ENCODE measurements at places on chromosomes 2 and 18. TPM values are rescaled to one million over a fixed set of nuclear protein-coding genes. Genes with fewer than 3 reads are reported as not detected.

- no peak within 1 kb of the TSS for H3K4me3 ChIP-seq
- H3K4me1 ChIP-seq: peaks cover 2% of the 10 kb centered on the region
- DNase-seq: no peak
These were observed at the start of gene CHRNA1 for GRCh38 chr2:174764280-174765255. Gene CHRNA1, minus strand, starts transcription at chr2:174764472. Its CDS starts 78 bp downstream, at chr2:174764394.

DNA sequence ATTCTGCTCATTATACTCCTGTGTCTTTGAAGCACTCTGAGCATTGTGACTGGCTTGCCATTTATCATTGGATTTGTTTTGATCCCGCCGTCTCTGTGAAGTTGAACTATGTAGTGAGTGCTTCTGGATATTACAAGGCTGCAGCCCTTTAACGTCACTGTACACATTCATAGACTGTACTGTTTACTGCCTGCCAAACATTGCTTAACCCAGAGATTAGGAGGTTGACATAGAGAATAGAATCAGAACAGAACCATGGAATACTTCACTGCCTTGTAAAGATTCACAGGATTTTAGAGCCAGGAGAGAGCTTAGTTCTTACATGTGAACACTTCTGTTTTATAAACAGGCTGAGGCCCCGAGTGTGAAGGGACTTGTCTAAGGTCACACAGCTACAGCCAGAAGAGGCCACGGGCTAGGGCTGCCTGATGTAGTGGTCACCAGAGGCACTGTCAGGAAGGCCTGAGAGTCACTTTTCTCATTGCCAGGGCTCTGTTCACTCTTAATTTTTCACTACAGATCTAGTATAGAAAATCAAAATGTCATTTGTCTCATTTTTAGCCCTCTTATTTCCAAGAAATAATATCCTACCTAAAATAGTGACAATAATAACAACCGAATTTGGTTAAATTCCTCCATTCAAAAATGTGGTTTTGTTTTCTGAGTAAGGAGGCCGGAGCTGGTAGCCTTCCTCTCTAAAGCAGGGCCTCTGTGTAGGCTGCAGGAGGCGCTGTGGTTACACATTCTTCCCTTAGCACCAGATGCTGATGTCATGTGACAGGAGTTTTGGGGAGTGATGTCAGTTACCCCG lies 87.9 kb downstream of the UGGT1 start:
- H3K4me1 ChIP-seq: no peaks in the 10 kb centered on the region
- no peak overlapping the region for H3K27ac ChIP-seq
- H3K4me3 ChIP-seq: no peak overlapping the region
- H3K36me3 ChIP-seq: peaks cover 72% of the 10 kb centered on the region

DNA sequence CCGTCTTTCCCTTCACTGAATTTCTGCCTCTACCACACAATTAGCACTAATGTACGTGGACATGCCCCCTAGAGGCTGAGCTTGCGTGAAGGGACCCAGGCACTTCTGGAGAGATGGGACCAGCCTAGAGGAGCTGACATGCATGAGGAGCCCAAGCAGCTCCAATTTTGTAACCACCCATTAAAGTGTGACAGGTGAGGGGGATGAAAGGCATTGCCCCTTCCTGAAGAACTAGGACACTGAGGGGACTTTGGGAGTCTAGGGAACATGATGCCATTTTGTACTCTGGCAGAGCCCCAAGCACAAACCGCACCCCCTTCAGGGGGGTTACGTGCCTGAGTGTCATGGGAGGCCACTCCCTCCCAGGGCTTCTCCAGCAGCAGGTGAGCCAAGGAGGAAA lies 63.6 kb downstream of the HNRNPLL start:
- no peak for DNase-seq
- H3K27me3 ChIP-seq: peaks cover 6% of the 10 kb centered on the region
- peaks cover 11% of the 10 kb centered on the region for H3K4me1 ChIP-seq
- H3K27ac ChIP-seq: no peak overlapping the region
- no peaks in the 10 kb centered on the region for H3K36me3 ChIP-seq

GRCh38 chr2:211822686-211823335 lies 715.8 kb downstream of the ERBB4 start:
- H3K36me3 ChIP-seq: no peaks in the 10 kb centered on the region
- H3K27ac ChIP-seq: no peak overlapping the region
- no peak for DNase-seq
- no peak overlapping the region for H3K4me3 ChIP-seq
- no peaks in the 10 kb centered on the region for H3K4me1 ChIP-seq
- no peaks in the 10 kb centered on the region for H3K27me3 ChIP-seq

- no peaks in the 10 kb centered on the region for H3K36me3 ChIP-seq
- H3K4me1 ChIP-seq: peaks cover 7% of the 10 kb centered on the region
- DNase-seq: no peak
- H3K4me3 ChIP-seq: no peak overlapping the region
- H3K27me3 ChIP-seq: no peaks in the 10 kb centered on the region
These were observed 309.1 kb upstream of the MAP2 start for GRCh38 chr2:209114588-209115240.

- DNase-seq: no peak
- no peaks in the 10 kb centered on the region for H3K36me3 ChIP-seq
- no peak overlapping the region for H3K27ac ChIP-seq
These were observed 70.4 kb upstream of the HDAC4 start for GRCh38 chr2:239471011-239471792.

GRCh38 chr2:69405306-69405705 lies 18.3 kb upstream of the GFPT1 start:
- no peaks in the 10 kb centered on the region for H3K27me3 ChIP-seq
- H3K4me1 ChIP-seq: no peaks in the 10 kb centered on the region
- no peak overlapping the region for H3K27ac ChIP-seq
- no peak overlapping the region for H3K4me3 ChIP-seq

GRCh38 chr18:3584897-3585460 lies 135.0 kb downstream of the TGIF1 start:
- H3K36me3 ChIP-seq: no peaks in the 10 kb centered on the region
- no peak overlapping the region for H3K27ac ChIP-seq
- H3K27me3 ChIP-seq: no peaks in the 10 kb centered on the region
- DNase-seq: no peak
- H3K4me3 ChIP-seq: no peak overlapping the region

DNA sequence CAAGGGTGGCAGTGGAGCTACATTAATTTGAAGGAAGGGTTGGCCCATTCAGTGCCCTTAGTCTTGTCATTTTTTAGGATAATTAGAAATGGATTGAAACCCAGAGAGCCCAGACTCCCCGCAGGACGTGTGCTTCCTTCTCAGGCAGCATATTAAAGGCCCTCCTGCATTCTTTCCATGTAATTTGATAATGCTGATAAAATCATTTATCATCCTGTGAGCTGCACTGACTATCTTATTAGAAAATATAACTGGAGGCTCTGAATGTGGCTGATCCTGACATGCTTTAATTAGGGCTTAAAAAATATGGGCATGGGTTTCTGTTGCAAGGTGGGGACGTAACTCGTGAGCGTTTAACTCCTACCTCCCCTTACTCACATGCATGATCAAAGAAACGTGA lies 148.1 kb downstream of the ACKR3 start:
- no peak overlapping the region for H3K27ac ChIP-seq
- no peaks in the 10 kb centered on the region for H3K27me3 ChIP-seq
- no peak for DNase-seq
- no peaks in the 10 kb centered on the region for H3K36me3 ChIP-seq
- no peak overlapping the region for H3K4me3 ChIP-seq
- H3K4me1 ChIP-seq: no peaks in the 10 kb centered on the region

GRCh38 chr2:69166812-69167468 lies 154.0 kb downstream of the ANTXR1 start:
- H3K27ac ChIP-seq: no peak overlapping the region
- H3K27me3 ChIP-seq: no peaks in the 10 kb centered on the region
- no peak overlapping the region for H3K4me3 ChIP-seq
- H3K36me3 ChIP-seq: no peaks in the 10 kb centered on the region
- no peak for DNase-seq
- H3K4me1 ChIP-seq: no peaks in the 10 kb centered on the region

- no peak overlapping the region for H3K27ac ChIP-seq
- no peaks in the 10 kb centered on the region for H3K36me3 ChIP-seq
- no peak for DNase-seq
- H3K4me3 ChIP-seq: no peak overlapping the region
- no peaks in the 10 kb centered on the region for H3K4me1 ChIP-seq
- H3K27me3 ChIP-seq: no peaks in the 10 kb centered on the region
These were observed 395.0 kb downstream of the ZNF516 start for GRCh38 chr18:76099931-76100457.

- no peaks in the 10 kb centered on the region for H3K36me3 ChIP-seq
- H3K27me3 ChIP-seq: no peaks in the 10 kb centered on the region
- no peak overlapping the region for H3K27ac ChIP-seq
These were observed 37.1 kb downstream of the TACR1 start for GRCh38 chr2:75162259-75162658.

DNA sequence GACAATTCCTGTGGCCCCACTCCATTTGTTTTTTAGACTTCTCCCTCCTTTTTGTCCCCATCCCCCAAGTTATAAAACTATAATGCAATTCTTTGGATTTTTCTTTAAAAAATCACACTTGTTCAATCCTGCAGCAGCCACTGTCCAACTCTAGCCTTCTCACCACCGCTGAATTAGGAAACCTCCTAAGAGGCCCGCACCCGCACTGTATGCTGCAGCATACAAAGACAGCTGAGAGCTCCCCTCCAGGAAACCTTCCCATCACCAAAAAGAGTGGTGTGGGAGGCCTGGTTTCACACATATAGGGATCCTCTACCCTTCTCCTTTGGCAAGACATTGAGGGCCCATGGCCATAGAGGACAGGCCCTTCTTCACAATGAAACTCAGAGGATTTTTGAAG lies 2.9 kb downstream of the PCGF1 start:
- H3K36me3 ChIP-seq: no peaks in the 10 kb centered on the region
- H3K27me3 ChIP-seq: peaks cover 78% of the 10 kb centered on the region
- DNase-seq: no peak
- peaks cover 30% of the 10 kb centered on the region for H3K4me1 ChIP-seq
- no peak overlapping the region for H3K4me3 ChIP-seq

DNA sequence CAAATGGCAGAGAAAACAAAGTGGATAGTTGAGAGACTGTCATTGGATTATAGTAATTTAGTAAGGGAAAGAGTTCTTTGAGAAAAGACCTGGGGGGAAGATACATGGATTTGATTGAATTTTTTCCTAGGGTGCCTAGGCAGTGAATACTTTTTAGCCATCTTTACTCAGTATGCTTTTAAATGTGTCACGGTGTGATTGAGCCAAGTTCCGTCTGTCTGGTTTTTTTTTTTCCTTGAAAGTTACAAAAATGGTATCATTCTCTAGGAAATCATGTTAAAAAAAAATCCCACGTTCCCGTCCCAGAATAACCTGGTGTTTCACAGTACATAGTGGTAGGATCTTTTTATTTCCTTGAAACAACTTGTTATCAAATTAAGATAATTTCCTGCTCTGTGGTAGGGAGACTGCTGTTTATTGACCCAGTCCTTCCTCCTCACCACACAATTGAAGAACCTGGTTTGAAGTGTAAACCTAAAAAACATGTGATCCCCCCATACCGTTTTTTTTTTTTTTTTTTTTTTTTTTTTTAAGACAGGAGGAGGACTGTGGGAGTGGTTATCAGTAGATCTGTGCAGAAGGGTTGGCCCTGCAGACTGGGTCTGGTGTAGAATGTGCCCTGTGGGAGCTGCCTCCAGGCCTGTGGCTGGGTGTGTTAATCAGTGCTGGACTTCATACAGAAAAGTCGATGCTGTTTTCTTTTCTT lies 55.1 kb downstream of the DGKD start:
- DNase-seq: no peak
- H3K36me3 ChIP-seq: no peaks in the 10 kb centered on the region
- H3K4me3 ChIP-seq: no peak overlapping the region
- H3K4me1 ChIP-seq: no peaks in the 10 kb centered on the region

DNA sequence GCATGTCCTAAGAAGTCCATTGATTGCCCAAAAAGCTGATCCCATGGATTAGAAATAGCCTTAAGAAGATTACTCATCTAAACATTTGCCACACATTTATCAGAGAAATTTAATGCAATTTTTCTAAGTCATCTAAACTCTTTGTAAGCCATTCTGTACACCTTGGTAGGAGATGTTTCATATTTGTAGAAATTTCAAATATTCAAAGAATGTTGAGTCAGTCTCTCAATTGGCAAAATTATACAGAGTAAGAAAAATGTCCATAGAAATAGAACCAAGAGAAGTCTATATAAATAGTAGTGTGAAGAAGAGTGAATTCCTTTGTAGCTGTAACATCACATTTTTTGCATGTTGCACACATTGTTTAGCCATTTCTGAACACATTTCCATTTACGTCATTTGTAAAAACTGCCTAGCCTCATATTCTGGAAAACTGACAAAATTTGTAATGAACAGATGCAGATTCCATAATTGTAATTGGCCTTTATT lies 128.6 kb downstream of the MSTN start:
- no peak overlapping the region for H3K4me3 ChIP-seq
- H3K36me3 ChIP-seq: no peaks in the 10 kb centered on the region
- H3K4me1 ChIP-seq: no peaks in the 10 kb centered on the region
- no peak for DNase-seq
- no peak overlapping the region for H3K27ac ChIP-seq
- no peaks in the 10 kb centered on the region for H3K27me3 ChIP-seq

GRCh38 chr2:70188460-70188859 lies 2.4 kb downstream of the C2orf42 start:
- no peak overlapping the region for H3K4me3 ChIP-seq
- no peak for DNase-seq
- H3K27ac ChIP-seq: no peak overlapping the region

DNA sequence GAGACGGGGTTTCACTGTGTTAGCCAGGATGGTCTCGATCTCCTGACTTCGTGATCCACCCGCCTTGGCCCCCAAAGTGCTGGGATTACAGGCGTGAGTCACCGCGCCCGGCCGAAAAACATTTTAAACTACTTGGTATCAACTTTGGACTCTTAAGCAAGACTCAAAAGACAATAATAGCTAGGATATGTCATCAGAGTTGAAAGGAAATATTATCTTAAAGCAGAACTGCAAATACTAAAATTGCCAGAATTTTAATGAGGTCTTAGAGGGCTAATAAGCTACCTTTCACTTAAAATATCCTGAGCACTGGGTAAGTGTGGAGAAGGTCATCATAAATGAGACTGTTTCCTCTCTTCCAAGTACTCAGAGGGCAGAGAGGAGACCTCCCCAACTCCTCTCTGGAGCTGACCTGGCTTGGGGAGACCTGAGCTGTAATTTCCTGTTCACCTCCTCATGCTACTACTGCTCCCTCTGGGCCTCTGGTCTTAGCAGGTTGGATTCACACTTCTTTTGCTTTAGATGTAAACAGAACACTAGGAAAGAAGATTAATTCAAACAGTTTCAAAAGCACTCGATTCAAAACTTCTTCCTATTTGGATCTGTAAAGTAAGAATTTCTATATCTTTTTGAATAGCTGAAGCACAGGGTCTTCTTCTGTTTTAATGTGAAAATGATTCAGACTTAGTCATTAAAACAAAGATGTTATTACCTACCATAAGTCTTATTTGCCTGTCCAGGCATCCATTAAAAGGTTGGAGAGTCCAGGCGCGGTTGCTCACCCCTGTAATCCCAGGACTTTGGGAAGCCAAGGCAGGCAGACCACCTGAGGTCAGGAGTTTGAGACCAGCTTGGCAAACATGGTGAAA lies 16.5 kb downstream of the CNRIP1 start:
- H3K27ac ChIP-seq: no peak overlapping the region
- H3K4me3 ChIP-seq: no peak overlapping the region
- H3K27me3 ChIP-seq: no peaks in the 10 kb centered on the region
- DNase-seq: no peak
- H3K36me3 ChIP-seq: no peaks in the 10 kb centered on the region

- H3K4me1 ChIP-seq: no peaks in the 10 kb centered on the region
- no peak overlapping the region for H3K4me3 ChIP-seq
- H3K36me3 ChIP-seq: no peaks in the 10 kb centered on the region
These were observed 73.3 kb downstream of the KCNG2 start for GRCh38 chr18:79871026-79871390.

Gene DNAJC5G
- 1.4 TPM for total RNA-seq

Gene GPR39
- total RNA-seq: 0.63 TPM

Gene SPTBN1
- total RNA-seq: 174 TPM

Gene IL18RAP
- total RNA-seq: not detected

Gene LHCGR
- 0.73 TPM for total RNA-seq

Gene SLC20A1
- 106 TPM for total RNA-seq

Gene FBXO36
- 3.4 TPM for total RNA-seq

Gene UGT1A8
- not detected for total RNA-seq

Gene SIX2
- 1.0 TPM for total RNA-seq

All from H1 (cell line).